ENCODE measurements at places on chromosomes 7 and 10.

- DNase-seq, result no peak
Observed at GRCh38 chr10:118927321-118927720, 102.2 kb upstream of the NANOS1 start.

- DNase-seq, result no peak
Observed at GRCh38 chr10:103929381-103929921, 11.5 kb upstream of the STN1 start.

DNA sequence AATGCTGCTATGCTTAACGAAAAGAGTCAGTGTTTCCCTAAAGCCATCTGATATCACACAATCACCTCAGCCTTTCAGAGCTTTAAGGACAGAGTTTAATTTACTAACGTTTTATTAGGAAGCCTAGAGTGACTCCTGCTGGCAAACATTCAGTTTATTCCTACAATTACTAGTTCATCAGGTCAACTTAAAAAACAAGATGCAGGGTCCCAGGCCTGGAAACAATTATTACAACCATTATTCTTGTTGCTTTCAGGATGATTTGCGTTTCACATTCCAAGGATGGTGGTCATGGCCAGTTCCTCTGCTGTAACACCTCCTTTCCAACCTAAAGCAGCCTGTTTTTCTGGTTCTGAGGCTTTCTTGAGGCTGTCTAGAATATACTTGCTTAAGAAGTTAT lies 1.5 kb upstream of the FAM53B start:
- no peak for DNase-seq

DNA sequence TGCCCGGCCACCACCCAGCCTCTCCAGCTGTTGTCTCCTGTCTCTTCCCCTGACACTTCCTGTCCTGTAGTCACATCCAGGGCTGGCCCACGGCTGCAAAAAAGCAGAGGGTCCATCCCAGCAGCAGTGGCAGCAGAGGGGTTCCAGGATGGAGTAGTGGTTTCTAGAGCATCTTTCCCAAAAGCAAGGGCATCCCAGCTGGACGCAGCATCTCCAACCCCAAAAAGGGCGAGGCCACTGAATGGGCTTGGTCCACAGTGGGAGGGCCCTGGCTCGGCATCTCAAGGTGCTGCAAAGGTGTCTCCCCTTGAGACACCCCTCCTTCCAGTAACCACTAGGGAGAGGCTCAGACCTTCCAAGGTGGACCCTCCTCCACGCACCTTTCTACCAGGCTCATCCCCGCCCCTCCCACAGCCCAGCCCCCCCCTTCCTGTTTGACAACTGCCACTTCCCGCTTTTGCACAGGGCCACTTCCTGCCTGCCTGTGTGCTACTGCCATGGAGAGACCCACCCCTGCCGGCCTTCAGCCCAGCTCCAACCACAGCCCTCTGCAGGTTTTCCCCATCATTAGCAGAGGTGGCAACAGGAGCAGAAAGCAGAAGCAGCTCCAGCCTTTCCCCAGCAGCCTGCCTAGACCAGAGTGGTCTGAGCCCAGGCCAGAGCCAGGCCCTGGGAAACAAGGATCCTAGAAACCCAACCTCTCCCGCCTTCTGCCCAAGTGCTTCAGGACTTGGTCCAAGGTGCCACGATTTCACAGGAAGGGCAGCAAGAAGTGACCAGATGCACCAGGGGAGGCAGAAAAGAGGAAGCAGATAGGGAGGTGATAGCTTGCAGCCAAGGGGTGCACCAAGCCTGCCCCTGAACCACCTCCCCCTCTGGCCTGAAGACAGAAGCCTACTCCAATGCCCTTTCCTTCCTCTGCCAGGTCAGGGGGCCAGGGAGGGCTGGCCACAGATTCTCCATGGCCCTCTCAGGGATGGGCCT lies 8.6 kb downstream of the CAMK2G start:
- DNase-seq, result peak; percentile 75

- DNase-seq, result no peak
Observed at GRCh38 chr7:93159490-93159889, 11.3 kb upstream of the SAMD9L start.

GRCh38 chr10:43341450-43341849 lies 30.0 kb upstream of the FXYD4 start:
- no peak for DNase-seq

GRCh38 chr7:16071246-16071857 lies 350.0 kb downstream of the CRPPA start:
- DNase-seq, result peak; percentile 4

DNA sequence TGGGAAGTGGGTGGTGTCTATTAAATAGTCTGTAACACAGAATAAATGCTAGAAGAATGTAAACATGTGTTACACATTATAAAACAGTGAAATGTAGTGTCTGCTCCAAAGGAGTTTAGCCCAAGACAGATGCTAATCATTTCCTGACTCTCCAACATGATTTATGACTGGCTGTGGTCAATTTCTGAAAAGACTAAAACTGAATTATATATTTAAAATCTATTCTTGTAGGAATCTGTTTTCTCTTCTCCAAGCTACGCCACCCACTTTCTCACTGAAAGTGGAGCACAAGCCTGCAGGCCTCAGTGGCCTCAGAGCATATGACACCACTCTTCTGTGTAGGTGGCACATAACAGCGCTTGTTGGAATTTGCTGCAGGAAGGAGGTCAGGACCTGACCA lies 44.4 kb downstream of the CTTNBP2 start:
- no peak for DNase-seq

DNA sequence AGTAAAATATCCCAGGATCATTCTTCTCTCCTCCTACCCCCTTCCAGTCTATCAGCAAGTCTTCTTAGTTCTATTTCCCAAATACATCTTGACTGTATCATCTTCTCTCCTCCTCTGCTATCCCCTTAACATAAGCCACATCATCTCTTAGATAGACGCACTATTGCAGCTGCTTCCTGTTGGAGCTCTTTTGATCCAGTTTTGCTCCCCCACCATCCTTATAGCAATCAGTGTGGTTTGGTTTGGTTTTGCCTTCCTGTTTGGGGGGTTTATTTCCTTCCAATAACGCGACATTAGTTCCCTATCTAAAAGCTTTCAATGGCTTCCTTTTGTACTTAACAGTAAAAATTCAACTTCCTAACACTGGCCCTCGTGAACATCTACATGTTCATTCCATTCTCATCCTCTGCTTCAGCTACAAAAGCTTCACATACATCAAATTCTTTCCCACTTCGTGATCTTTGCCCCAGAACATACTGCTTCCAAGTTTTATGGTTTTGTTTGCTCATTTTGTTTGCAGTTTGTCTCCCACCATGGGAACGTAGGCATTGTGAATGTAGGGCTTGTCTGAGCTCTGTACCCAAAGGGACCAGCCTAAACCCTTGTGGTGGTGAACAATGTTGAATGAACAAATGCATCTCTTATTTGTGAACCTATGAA lies 33.7 kb upstream of the PLXDC2 start:
- no peak for DNase-seq

DNA sequence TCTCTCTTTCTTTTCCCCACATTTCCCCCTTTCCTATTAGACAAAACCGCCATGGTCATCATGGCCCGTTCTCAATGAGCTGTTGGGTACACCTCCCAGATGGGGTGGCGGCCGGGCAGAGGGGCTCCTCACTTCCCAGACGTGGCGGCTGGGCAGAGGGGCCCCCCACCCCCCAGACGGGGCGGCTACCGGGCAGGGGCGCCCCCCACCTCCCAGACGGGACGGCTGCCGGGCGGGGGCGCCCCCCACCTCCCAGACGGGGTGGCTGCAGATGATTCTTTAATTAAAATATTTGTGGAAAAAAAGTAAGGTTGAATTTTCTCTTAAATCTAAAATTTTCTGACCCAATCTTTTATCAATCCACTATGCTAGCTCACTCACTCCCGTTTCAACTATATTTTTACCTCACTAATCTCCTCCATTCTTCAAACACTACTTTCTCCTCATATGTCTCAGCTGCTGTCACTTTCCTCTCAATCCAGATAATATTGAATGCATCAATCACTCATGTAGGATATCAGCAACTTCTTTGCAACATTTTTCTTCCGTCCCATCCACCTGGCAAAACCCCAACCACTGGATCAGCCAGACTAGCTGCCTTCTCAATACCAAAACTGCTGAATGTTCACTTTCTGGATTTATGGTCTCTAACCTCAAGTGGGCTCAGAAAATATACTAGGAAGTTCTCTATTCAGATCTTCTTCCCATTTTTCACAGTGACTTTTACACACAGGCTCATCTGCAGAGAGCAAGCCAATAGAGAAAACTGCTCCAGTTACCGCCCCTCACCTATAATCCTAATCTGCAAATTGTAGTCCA lies 81.1 kb upstream of the TRIM24 start:
- no peak for DNase-seq

DNA sequence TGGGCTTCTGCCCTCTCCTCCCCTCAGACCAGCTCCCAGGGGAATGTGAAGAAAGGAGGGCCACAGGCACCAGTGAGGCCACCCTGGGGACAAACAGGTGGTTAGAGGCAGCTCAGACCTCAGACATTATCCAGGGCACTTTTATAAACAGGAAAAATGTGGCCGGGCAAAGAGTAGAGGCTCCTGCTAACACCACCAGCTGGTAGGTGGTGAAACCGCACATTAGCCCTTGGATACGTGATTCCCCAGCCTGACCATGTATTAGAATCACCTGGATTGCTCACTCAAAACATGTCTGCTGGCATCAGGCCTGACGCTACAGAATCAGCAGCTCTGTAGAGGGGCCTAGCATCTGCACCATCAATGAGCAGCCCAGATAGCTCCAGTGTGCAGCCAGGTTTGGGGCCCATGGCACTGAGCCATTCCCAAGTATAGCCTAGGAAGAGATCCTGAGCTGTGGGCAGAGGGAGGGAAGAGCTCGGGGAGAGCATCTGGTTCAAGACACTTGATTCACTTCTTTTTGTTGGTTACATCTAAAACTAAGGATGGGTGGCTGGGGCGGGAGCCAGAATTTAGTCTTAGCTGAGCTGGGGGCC lies 37.1 kb downstream of the GPR26 start:
- no peak for DNase-seq

GRCh38 chr7:151741585-151741984 lies 135.3 kb downstream of the PRKAG2 start:
- DNase-seq, result no peak

- DNase-seq, result no peak
Observed at GRCh38 chr10:102965311-102965851, 47.3 kb downstream of the CNNM2 start.

DNA sequence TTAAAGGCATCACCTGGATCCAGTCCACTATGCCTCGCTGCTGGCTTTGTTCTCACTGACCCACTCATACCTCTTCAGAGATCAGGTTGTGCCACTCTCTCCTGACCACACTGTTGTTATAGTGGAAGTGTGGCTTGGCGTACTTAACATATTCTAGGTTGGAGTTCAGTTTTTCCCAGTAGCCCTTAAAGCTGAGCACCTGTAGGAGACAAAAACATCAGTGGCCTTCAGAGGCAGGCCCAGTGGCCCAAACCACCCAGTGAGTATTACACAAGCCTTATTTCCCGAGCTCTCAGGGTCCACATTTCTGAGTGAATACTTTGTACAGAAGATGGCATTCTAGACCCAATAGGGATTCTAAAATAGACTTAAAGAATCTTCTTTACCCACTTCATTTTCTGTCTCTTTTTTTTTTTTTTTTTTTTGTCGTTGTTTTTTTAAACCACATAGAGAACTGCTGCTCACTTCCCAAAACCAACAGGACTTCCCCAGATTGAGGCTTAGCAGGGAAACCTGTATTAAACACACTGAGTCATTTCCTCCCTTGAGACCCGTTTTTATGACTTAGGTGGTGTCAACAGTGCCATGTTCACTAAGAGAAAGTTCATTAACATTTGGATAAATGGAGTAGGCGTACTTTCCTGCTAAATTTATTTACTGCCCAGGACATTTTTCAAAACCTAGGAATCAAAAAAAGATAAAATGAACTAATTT lies 85.8 kb downstream of the GSAP start:
- DNase-seq, result no peak

DNA sequence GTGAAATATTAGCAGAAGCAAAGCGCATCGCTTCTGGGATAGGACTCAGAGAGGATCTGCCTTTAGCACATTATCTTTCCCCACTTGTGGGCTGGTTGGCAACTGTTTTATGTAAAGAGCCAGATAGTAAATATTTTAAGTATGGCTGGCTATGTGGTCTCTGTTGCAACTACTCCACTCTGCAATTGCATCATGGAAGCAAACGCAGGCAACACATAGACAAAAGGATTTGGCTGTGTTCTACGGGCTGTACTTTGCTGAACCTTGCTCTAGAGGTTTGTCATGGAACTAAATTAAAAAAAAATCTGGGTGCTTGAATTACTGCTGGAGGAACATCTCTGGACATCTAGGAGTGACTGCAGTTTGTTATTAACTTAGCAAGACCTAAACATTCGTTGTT lies 307.8 kb upstream of the TPK1 start:
- no peak for DNase-seq

Measured in GM12892 (cell line).